Vagina (tissue), 2 donors: ENCODE measurements at places on chromosomes 3 and 15.

- no peak for DNase-seq
These were observed 77.1 kb upstream of the MFGE8 start for GRCh38 chr15:88990185-88990679.

DNA sequence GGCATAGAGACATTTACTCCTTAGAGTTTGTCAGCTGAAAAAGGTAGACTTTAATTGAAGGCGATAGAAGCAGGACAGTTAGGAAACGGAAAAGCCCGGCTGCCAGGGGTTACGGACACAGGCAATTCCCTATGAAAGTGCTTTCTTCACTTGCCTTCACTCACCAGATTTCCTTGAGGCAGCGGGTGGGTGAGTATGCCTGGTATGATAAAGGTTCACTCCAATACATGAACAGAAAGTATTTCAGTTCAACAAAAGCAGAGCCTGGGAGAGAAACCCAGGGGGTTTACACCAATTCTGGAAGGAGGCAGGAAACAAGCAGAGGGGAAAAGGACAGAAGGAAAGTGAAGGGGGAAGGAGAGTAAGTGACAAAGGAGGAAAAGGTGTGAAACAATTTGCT, 53.9 kb downstream of the QTRT2 start:
- no peak for DNase-seq

DNA sequence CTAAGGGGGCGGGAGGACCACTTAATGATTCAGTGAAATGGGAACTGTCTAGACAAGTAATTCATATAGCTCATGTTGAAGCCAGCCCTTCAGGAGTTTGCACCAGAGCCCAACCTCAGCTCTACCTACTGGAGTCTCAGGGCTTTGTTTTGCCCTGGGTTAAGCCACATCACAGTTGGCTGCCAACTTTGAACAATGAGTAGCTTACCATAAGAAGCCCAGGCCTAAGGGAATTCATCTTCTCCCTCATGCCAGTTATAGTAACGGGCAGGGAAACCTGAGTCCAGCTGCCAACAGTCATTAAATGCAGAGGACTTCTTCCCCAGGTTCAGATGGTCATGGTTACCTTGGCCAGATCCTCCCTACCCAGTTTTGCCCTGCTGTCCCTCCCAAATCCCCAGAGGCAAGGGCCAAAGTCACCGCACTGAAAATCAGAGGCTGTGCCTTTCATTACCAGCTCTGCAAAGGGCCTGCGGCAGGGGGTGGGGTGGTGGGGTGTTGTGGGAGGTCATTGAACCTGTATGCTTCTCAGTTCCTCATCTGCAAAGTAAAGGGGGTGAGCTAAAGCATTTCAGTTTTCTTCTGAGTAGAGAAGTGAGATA, 302.2 kb upstream of the NR2E3 start:
- no peak for DNase-seq

- DNase-seq = no peak
These were observed 31.9 kb downstream of the IGF2BP2 start for GRCh38 chr3:185792955-185793354.

DNA sequence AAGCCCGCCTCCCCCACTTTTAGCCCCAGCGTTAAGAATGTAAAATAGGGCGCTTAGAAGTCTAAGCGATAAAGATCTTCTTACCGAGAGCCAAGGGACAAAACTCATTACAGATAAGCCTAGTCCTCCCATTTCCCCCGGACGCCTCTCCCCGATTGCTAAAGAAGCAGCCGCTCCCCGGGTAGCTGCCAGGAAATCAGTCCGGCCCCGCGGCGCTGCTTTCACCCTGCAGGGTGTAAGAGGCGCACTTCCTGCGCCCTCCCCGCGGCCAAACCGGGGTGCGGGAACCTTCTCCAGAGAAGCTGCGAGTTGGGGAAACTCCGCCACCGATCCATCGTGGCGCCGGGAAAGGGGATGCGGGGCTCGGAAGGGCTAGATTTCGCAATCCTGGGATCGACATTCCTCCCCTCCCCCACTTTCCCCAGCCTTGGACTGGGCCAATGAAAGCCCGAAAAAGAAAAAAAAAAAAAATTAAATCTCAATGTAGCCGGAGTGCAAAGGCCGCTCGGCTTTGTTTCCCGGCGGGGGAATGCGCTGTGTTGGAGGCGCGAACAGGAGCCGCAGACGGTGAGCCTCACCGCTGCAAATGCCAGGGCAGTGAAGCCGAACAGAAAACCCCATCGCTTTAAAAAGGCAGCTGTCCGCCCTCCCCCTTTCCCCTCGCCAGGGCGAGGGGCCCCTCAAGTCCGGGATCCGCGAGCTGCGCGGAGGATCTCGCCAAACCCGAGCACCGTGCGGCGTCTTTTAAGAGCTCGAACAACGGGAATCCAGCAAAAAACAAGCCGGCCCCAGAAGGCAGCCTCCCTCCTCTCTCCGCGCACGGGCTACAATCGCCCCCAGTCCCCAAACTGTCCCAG, 626 bp upstream of the PTPRG start:
- DNase-seq = no peak

DNA sequence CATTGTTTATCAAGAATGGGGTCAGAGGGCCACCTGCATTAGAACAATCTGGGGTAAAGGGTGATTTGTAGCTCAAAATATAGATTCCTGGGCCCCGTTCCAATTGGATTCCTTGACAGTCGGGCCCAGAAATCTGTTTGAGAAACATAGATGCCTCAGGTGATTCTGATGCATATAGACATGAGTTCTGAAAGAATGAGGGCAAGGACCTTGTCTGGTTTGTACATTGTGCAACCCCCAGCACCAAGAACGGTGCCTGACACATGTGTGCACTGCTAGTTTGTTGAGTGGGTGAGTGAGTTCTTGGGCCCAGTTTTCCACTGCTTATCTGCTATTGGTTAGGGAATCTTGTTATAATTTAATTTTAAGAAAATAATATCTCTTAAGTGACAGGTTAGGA, 16.6 kb downstream of the CRYBG3 start:
- DNase-seq = no peak

GRCh38 chr3:185056908-185057307, 96.0 kb downstream of the C3orf70 start:
- no peak for DNase-seq

DNA sequence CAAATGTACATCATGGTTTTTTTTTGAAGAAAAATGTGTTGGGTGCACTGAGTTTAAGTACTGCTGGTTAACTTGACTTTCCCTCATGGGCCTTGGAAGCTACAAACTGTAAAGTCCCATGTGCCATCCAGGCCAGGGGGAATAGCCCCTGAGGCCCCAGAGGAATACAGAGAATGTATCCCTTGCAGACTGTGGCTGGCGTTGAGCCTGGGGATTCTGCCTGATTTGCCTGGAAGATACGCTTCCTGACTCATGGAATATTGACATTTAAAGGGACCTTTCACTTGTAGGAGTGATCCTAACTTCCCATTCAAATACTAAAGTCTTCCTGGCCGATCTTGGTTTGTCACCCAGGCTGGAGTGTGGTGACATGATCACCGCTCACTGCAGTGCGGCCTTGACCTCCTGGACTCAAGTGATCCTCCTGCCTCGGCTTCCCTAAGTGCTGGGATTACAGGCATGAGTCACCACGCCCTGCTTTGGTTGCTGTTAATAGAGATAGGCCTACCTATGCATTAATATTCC, 42.0 kb downstream of the ADAMTSL3 start:
- DNase-seq = no peak

- no peak for DNase-seq
These were observed 117.7 kb downstream of the CHCHD4 start for GRCh38 chr3:14007006-14007405.

DNA sequence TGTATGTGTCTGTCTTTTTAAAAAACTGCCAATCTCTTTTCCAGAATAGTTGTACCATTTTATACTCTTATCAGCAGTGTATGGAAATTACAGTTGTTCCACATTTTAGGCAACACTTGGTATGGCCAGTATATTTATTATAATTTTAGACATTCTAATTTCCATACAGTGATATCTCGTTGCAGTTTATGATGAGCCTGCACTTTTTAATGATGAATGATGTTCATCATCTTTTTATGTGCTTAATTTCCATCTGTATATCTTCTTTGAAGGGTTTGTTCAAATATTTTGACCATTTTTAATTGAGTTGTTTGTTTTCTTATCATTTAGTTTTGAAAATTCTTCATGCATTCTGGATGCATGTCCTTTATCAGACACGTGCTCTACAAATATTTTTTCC, 57.0 kb upstream of the UBE2E2 start:
- DNase-seq = no peak

DNA sequence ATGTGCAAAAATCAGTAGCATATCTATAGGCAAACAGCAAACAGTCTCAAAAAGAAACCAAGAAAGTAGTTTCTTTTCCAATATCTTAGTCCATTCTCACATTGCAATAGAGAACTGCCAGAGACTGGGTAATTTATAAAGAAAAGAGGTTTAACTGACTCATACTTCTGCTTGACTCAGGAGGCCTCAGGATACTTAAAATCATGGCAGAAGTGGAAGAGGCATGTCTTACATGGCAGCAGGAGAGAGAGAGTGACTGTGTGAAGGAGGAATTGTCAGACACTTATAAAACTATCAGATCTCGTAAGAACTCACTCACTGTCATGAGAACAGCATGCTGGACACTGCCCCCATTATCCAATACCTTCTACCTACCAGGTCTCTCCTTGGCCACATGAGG, 327.9 kb upstream of the EPHA3 start:
- no peak for DNase-seq

GRCh38 chr3:192435241-192435640, 292.1 kb downstream of the FGF12 start:
- DNase-seq = no peak

DNA sequence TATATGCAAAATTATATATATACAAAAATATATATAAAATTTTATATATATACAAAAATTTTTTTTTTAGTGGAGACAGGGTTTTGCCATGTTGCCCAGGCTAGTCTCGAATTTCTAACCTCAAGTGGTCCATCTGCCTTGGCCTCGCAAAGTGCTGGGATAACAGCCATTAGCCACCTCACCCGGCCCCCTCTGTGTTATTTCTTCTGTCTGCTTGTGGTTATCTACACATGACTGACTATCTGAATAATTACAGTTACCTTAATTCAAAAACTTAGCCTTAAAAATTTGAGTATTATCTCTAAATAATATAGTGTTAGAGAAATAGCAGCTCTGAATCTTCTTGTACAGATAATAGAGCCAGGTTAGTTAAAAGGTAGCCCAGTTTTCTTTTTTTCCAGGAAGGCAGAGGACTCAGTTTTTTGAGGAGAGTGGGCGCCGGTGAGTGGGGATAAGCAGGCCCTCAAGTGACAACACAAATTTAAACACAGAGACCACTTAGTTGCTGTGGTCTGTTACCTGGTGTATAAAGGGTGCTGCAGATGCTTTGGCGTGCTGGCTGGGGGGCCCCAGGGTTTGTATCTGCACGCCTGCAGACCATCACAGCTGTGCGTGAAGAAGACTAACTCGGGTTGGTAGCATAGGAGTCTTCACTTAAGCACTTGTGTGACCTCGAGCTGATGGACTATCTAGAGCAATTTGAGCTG, 83.7 kb downstream of the TRAK1 start:
- DNase-seq = no peak

DNA sequence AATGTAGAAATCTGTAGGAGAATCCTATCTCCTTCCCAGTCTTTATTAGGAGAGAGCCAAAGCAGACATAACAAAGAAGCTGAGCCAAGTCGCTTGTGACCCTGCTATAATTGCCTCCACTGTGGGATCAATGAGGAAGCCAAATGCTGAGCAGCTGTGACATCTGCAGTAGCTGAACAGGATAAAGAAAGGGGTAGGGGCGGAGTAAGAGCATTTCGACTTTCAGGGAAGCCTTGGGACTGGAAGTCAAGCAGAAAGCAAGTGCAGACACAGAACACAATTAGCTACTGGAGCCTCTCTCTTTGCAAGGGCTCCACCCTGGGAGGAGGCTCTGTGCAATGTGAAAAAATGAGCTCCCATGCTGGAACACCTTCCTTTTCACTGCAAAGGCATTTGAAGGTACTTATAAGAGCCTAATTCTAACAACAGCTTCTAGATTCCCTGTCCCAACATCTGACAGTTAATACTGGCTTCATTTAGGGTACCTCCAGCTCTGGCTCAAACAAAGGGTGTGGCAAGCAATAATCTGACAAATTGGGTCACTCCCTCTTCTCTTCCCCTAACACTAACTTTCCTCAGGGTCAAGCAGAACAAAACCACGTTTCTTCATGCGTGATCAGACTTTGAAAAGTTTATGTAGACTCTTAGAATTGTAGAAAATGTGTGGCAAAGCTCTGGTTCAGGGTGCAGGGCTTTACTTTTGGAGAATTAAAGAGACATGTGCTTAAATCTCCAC, 166.4 kb downstream of the CADPS start:
- no peak for DNase-seq

GRCh38 chr15:71338265-71338664, 223.0 kb downstream of the THSD4 start:
- DNase-seq = no peak

GRCh38 chr15:48940508-48940907, 23.2 kb downstream of the SHC4 start:
- DNase-seq = no peak

DNA sequence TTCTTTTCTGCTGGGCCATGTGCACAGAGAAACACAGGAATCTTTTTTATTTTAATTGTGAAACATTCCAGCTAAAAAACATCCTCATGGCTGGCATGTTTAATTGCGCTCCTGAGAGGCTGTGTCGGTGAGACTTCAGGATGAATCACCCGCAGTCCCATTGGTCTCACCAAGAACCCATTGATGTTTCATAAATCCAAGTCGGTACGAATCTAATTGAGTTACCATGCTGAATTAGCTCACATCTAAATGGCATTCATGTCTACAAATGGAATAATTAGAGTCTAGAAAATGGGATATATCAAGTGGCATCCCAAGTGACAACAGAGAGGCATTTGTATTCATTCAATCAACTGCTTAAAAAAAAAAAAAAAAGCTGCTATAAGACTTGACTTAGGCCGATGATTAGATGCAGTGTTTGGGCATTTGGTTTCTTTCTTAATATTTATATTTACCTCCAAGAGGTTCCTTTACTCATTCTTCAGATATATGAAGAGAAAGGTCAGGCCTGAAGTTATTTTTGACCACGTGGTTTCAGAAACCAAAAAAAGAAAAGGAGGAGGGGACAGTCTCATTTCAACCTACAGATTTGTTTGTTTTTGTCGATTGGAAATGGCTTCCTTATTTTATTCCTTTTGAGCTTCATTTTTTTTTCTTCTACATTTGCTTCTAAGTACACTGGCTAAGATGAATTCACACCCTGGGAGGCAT, 79.1 kb upstream of the FOXB1 start:
- DNase-seq = no peak

GRCh38 chr3:33099701-33100100, 2.8 kb upstream of the GLB1 start:
- no peak for DNase-seq

GRCh38 chr3:79871656-79872055, 103.9 kb upstream of the ROBO1 start:
- no peak for DNase-seq

DNA sequence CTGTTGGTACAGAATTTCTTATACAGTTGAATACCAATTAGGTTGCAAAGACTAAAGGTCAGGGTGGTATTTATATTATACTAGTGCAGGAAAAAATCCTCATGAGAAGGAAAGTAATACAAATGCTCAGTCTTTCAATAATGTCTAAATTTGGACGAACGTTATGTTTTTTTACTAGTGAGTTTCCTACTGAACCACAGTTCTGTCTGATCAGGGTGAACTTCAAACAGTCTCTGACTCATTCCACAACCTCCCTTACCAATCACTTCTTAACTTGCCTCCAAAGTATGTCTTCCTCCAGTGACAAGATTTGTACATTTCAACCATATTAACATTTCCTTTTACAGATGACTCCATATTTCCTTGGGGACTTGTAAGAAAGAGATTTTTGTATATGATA, 3.4 kb downstream of the TMEM212 start:
- no peak for DNase-seq

- DNase-seq = no peak
These were observed 79.5 kb downstream of the IQSEC1 start for GRCh38 chr3:12993517-12994356.
